ENCODE measurements at places on chromosomes 3 and 15. TPM values are rescaled to one million over a fixed set of nuclear protein-coding genes. Genes with fewer than 3 reads are reported as not detected.
A peak's percentile ranks its signal among the peaks of the same experiment; 100 is the strongest.

DNA sequence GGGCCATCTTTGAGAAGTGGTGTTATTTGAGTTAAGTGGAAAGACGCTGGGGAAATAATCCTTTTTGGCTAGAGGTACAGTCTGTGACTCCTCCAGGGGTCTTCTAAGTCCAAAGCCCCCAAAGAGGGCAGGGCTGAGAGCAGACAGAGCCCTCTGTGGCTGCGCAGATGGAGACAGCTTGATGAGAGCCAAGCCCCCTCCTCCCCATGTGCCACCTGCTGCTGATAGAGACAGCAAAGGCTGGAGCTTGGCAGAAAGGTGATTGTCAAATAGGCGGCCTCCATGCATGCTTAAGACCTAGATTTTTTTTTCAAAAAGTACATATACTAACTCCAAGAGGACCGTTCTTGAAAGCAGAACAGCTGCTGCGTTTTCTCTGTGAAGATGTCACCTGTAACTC is 72.4 kb downstream of the CRYGS start:
- H3K36me3 ChIP-seq = no peaks in the 10 kb centered on the region
- no peak for DNase-seq
- H3K27me3 ChIP-seq = no peaks in the 10 kb centered on the region
- no peak overlapping the region for H3K4me3 ChIP-seq
- no peaks in the 10 kb centered on the region for H3K4me1 ChIP-seq

- peaks cover 3% of the 10 kb centered on the region for H3K27me3 ChIP-seq
- no peak within 1 kb of the TSS for H3K27ac ChIP-seq
- H3K4me1 ChIP-seq = peaks cover 16% of the 10 kb centered on the region
- H3K36me3 ChIP-seq = no peaks in the 10 kb centered on the region
- DNase-seq = peak; percentile 22
- peak within 1 kb of the TSS; percentile 10 for H3K4me3 ChIP-seq
Observed at GRCh38 chr15:83446904-83447709, at the start of gene SH3GL3. SH3GL3 (plus strand) TSS chr15:83447341; CDS start chr15:83447534, 193 bp downstream.

- no peak overlapping the region for H3K27ac ChIP-seq
- H3K36me3 ChIP-seq = no peaks in the 10 kb centered on the region
- DNase-seq = no peak
- no peak overlapping the region for H3K4me3 ChIP-seq
Observed at GRCh38 chr3:37905987-37906674, 44.5 kb downstream of the CTDSPL start.

Gene TGM4
- not detected for total RNA-seq

GRCh38 chr3:71264840-71265239 is 318.7 kb downstream of the FOXP1 start:
- H3K4me3 ChIP-seq = no peak overlapping the region
- H3K27me3 ChIP-seq = no peaks in the 10 kb centered on the region
- H3K36me3 ChIP-seq = no peaks in the 10 kb centered on the region
- H3K27ac ChIP-seq = no peak overlapping the region
- DNase-seq = no peak

GRCh38 chr3:87298111-87298718 is 21.8 kb upstream of the POU1F1 start:
- no peak overlapping the region for H3K4me3 ChIP-seq
- no peaks in the 10 kb centered on the region for H3K36me3 ChIP-seq
- no peaks in the 10 kb centered on the region for H3K27me3 ChIP-seq
- DNase-seq = no peak
- no peak overlapping the region for H3K27ac ChIP-seq

- DNase-seq = no peak
- no peaks in the 10 kb centered on the region for H3K4me1 ChIP-seq
- H3K4me3 ChIP-seq = no peak overlapping the region
Observed at GRCh38 chr15:85910834-85911233, 116.1 kb upstream of the KLHL25 start.

Gene C15orf62
- 0.80 TPM for total RNA-seq

Gene GLDN
- total RNA-seq = not detected

DNA sequence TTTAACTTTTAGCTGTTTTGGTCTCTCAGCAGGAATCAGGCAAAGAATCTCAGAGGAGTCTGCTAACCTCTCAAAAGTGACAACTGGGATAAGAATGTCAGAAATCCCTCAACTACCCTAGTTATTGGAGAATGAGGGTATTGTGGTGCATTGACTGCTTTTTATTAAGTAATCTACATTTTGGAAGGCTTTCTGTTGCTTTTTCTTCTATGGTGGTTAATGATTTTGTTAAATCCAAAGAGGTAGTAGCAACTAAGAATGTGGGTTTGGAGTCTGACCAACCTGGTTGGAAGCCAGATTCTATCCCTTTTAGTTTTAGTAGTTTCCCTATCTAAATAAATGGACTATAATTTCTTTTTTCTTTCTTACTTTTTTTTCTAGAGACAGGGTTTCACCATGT is 94.7 kb upstream of the RNF7 start:
- H3K4me1 ChIP-seq = no peaks in the 10 kb centered on the region
- no peak overlapping the region for H3K4me3 ChIP-seq
- no peaks in the 10 kb centered on the region for H3K36me3 ChIP-seq
- H3K27me3 ChIP-seq = no peaks in the 10 kb centered on the region
- H3K27ac ChIP-seq = no peak overlapping the region
- DNase-seq = no peak

- H3K4me1 ChIP-seq = peaks cover 18% of the 10 kb centered on the region
- H3K27ac ChIP-seq = no peak overlapping the region
- H3K36me3 ChIP-seq = no peaks in the 10 kb centered on the region
Observed at GRCh38 chr15:65032801-65033537, 3.5 kb upstream of the MTFMT start.

DNA sequence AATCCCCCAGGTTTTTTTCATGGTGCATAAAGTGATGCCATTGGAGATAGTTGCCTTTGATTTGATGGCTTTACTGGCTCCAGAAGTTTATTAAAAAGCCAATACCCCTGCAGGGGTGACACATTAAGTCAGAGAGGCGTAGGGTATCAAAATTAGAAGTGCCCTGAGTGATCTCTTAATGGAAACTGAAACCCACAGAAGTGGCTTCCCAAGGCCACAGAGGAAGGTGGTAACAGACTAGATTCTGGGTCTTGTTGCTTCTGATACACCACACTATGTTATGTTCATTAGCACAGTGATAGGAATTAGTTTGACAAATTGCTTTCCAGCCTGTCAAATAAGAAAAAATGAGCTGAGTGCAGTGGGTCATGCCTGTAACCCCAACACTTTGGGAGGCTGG is 112.3 kb downstream of the IQCH start:
- H3K36me3 ChIP-seq = no peaks in the 10 kb centered on the region
- DNase-seq = no peak
- H3K27me3 ChIP-seq = no peaks in the 10 kb centered on the region
- H3K4me1 ChIP-seq = no peaks in the 10 kb centered on the region
- H3K27ac ChIP-seq = no peak overlapping the region
